ENCODE measurements at places on chromosomes 5 and 9.

GRCh38 chr9:108681851-108682590 is 173.8 kb downstream of the ACTL7B start:
- H3K36me3 ChIP-seq: no peaks in the 10 kb centered on the region
- no peaks in the 10 kb centered on the region for H3K27me3 ChIP-seq
- no peak for DNase-seq
- H3K4me3 ChIP-seq: no peak overlapping the region

DNA sequence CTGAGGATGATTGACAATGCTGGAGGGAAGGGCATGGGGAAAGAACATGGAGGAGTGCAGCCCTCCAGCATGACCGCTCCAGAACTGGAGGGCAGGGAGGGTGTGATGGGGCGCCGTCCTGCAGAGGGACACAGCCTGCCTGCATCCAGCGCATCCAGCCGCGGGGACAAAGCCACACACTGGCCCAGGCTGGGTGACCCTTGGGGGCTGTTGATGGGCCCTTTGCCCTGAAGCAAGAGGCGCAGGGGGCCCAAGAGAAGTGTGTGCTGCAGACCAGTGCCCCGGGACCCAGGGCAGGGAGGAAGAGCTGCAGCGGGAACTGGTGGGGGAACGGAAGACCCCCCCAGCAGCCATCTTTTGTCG is 169.8 kb upstream of the PPP1R26 start:
- DNase-seq: no peak
- no peak overlapping the region for H3K27ac ChIP-seq
- H3K36me3 ChIP-seq: no peaks in the 10 kb centered on the region
- H3K4me1 ChIP-seq: peaks cover 1% of the 10 kb centered on the region

DNA sequence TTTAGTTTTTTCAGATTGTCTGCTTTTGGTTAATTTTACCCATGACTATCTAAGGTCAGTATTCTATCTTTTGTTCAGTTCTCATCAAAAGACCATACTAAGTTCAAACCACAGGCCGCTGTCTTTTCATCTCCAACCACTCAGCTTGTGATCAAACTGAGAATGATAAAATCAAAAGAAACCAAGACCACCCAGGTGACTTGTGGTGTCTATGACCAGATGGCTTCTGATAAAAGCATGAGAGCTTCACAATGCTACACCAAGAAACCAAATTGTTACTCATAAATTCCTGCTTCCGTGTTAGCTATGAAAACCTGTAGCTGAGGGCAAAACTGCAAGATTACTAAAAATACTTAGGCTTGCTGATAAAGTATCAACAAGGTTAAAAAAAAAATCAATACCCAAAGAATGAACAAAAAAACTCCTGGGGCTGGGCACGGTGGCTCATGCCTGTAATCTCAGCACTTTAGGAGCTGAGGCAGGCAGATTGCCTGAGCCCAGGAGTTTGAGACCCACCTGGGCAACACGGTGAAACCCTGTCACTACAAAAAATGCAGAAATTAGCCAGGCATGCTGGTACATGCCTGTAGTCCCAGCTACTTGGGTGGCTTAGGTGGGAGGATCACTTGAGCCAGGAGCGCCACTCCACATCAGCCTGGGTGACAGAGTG is 25.8 kb upstream of the GPX8 start:
- no peak overlapping the region for H3K4me3 ChIP-seq
- no peaks in the 10 kb centered on the region for H3K27me3 ChIP-seq
- no peaks in the 10 kb centered on the region for H3K4me1 ChIP-seq
- DNase-seq: no peak
- H3K27ac ChIP-seq: no peak overlapping the region
- H3K36me3 ChIP-seq: no peaks in the 10 kb centered on the region

GRCh38 chr9:117278471-117279035 is 136.3 kb downstream of the ASTN2 start:
- H3K27ac ChIP-seq: no peak overlapping the region
- H3K27me3 ChIP-seq: no peaks in the 10 kb centered on the region
- DNase-seq: no peak
- H3K4me3 ChIP-seq: no peak overlapping the region
- H3K36me3 ChIP-seq: no peaks in the 10 kb centered on the region

- H3K4me3 ChIP-seq: no peak overlapping the region
- no peaks in the 10 kb centered on the region for H3K4me1 ChIP-seq
- no peaks in the 10 kb centered on the region for H3K27me3 ChIP-seq
- no peak overlapping the region for H3K27ac ChIP-seq
- no peak for DNase-seq
- H3K36me3 ChIP-seq: no peaks in the 10 kb centered on the region
Observed at GRCh38 chr9:8484597-8485191, 685.1 kb upstream of the DMAC1 start.

- H3K36me3 ChIP-seq: no peaks in the 10 kb centered on the region
- no peaks in the 10 kb centered on the region for H3K27me3 ChIP-seq
- no peak overlapping the region for H3K4me3 ChIP-seq
Observed at GRCh38 chr9:101229606-101230005, 155.2 kb downstream of the BAAT start.

- H3K36me3 ChIP-seq: peaks cover 12% of the 10 kb centered on the region
- no peak for DNase-seq
- no peaks in the 10 kb centered on the region for H3K27me3 ChIP-seq
- H3K4me1 ChIP-seq: no peaks in the 10 kb centered on the region
Observed at GRCh38 chr9:99231711-99232110, 9.6 kb downstream of the SEC61B start.

DNA sequence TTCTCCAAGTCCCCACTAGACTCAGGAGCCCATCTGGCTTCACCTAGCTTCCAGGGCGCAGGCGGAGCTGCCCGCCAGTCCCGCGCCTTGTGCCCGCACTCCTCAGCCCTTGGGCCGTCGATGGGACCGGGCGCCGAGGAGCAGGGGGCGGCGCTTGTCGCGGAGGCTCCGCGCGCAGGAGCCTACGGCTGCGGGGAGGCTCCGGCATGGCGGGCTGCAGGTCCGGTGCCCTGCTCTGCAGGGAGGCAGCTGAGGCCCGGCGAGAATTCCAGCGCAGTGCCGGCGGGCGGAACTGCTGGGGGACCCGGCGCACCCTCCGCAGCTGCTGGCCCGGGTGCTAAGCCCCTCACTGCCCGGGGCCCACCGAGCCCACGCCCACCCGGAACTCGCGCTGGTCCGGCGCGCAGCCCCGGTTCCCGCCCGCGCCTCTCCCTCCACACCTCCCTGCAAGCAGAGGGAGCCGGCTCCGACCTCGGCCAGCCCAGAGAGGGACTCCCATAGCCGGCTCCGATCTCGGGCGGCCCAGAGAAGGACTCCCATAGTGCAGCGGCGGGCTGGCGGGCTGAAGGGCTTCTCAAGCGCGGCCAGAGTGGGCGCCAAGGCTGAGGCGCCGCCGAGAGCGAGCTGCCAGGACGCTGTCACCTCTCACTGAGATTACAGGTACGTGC is 78.1 kb upstream of the PJA2 start:
- no peaks in the 10 kb centered on the region for H3K36me3 ChIP-seq
- H3K4me1 ChIP-seq: no peaks in the 10 kb centered on the region
- no peak overlapping the region for H3K4me3 ChIP-seq

DNA sequence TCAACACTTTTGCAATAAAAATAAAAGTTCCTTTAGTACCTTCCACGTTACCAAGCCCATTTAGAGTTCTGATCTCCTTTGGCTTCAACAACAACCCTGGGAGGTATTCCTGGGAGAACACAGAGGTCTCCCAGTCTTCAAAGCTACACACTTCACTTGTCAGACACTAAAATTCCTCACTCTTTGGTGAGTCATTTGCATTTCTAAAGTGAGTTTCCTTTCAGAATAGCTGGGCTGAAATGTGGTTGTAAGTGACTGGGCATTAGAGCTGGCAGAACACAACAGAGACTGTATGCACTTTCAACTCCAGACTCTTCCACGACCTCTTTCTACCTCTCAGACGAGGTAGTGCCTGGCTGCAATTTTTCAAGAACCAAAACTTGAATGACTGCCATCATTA is 11.5 kb upstream of the F2RL1 start:
- peaks cover 3% of the 10 kb centered on the region for H3K4me1 ChIP-seq
- H3K27me3 ChIP-seq: no peaks in the 10 kb centered on the region
- H3K27ac ChIP-seq: peak overlapping the region; percentile 77
- no peaks in the 10 kb centered on the region for H3K36me3 ChIP-seq

- H3K4me1 ChIP-seq: no peaks in the 10 kb centered on the region
- H3K4me3 ChIP-seq: no peak overlapping the region
- no peaks in the 10 kb centered on the region for H3K36me3 ChIP-seq
- DNase-seq: no peak
- no peak overlapping the region for H3K27ac ChIP-seq
Observed at GRCh38 chr9:120587328-120587727, 7.4 kb upstream of the CDK5RAP2 start.

DNA sequence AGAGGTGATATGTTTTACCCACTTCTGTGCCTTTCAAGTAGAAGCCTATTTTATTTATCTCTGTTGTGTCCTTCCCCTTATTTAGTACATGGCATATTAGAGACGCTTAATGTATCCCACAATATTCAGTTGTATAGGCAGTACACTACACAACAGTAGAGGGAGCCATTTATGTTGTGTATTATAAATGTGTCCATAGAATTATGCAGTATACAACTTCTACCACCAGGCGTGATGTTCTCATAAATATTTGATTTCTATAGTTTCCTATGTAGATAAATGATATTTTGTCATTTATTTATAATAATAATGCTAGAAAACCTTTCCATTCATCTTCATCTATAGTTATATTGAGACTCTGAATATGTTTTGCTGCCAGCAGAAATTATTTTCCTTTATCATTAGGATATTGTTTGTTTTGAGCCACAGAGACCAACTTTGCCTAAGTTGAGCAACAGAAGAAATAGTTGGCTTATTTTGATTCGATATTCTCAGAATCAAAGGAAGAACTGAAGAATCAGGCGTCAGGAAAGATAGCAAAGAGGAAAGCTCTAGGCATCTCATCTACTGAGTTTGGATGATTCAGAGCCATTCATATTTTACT is 81.7 kb downstream of the ADAMTS19 start:
- H3K4me1 ChIP-seq: no peaks in the 10 kb centered on the region
- DNase-seq: no peak
- H3K27me3 ChIP-seq: no peaks in the 10 kb centered on the region
- H3K4me3 ChIP-seq: no peak overlapping the region
- no peaks in the 10 kb centered on the region for H3K36me3 ChIP-seq
- H3K27ac ChIP-seq: no peak overlapping the region

DNA sequence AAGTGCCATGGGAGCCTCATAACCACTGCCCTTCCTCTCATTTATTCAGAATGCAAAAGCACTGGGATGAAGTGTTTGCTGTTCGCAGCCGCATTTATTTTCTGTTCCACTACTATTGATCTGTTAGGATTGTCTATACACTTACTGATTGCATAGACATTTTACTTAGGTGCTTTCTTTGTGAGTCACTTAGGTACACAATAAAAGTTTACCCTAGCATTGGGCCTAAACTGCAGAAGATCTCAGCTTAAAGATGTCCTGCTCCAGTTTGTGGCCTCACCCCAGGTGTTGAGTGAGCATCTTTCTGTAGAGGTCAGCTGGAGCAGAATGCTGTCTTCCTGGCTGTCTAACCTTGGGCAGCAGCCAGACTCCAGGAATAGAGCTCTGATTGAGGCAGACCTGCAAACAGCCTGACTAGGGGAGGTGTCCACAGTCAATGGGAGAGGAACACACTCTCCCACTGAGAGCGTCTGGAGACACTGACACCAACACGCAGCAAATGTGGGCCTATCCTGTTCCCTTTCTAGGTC is 54.0 kb downstream of the GPR21 start:
- no peaks in the 10 kb centered on the region for H3K27me3 ChIP-seq
- no peak overlapping the region for H3K27ac ChIP-seq
- no peaks in the 10 kb centered on the region for H3K36me3 ChIP-seq
- H3K4me3 ChIP-seq: no peak overlapping the region
- no peak for DNase-seq
- H3K4me1 ChIP-seq: 0 out of 2 replicates have a peak, but pooled peaks cover 2% of the 10 kb centered on the region

- DNase-seq: peak; percentile 57
- no peaks in the 10 kb centered on the region for H3K27me3 ChIP-seq
- H3K4me3 ChIP-seq: no peak overlapping the region
- no peaks in the 10 kb centered on the region for H3K36me3 ChIP-seq
Observed at GRCh38 chr5:64147849-64148441, 17.7 kb upstream of the RNF180 start.

DNA sequence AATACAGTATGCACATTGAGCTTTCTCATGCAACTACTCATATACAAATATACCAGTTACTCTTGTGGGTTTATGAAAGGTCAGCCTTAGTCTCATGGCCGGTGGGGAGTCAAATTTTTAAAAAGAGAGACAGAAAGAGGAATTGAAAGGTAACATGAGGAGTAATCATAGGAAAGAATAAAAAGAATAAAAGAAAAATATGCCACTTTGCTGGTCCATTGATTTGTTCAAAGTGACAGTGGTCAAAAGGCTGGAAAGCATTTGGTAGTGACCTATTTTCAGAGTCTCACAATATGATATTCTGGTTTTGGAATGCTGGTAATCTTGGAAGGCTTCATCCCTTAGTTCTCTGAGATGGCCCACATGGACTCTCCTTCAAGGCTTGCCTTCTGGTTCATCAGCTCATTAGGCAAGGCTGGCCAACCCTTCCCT is 67.0 kb downstream of the ZNF366 start:
- H3K27ac ChIP-seq: no peak overlapping the region
- no peaks in the 10 kb centered on the region for H3K36me3 ChIP-seq
- no peak for DNase-seq
- no peaks in the 10 kb centered on the region for H3K4me1 ChIP-seq

DNA sequence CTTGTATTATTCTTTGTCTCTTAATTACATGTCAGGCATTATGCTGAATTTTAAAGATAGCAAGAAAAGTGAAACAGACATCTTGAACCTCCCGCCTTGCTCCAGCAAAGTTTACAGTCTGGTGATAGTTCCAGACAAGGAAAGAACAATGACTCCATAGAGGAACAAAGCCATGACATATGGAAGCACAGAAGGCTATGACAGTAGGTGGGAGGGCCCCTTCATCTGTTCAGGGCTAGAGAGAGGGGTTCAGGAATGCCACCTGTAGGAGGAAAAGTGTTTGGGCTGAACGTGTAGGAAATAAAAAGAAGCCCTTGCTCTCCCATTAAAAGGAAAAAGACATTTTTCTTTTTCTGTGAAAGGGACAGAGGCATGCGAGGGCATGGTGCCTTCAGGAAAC is 315.6 kb downstream of the TRIM32 start:
- no peaks in the 10 kb centered on the region for H3K36me3 ChIP-seq
- no peak for DNase-seq
- no peak overlapping the region for H3K27ac ChIP-seq
- H3K4me1 ChIP-seq: no peaks in the 10 kb centered on the region

DNA sequence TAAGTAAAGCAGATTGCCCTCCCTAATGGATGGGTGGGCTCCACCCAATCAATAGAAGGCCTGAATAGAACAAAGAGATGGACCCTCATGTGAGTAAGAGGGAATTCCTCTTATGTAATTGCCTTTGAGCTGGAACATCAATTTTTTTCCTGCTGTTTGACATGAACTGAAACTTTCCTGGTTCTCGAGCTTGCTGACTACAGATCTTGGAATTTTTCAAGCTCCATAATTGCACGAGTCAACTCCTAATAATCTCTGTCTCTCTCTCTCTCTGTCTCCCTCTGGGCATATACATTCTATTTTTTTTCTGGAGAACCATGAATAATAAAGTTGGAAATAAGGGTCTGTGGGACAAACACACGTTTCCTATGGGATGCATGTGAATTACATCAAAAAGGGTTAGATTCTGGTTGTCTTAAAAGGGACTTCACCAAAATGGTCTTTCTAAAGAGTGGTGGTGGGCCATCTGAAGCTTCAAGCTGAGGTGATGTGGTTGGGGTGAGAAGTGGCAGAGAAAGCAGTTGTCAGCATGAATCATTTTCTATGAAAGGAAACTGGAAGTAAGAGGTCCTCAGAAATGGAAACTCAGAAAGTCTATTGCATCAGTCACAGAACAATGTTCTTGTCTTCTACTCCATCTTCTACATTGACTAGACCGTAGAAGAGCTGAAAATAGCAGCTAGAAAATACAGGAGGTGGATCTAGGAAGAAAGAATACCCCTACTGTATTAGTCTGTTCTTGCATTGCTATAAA is 47.0 kb upstream of the HOMER1 start:
- no peak for DNase-seq
- no peaks in the 10 kb centered on the region for H3K27me3 ChIP-seq
